ENCODE measurements at places on chromosomes 16 and 17.

DNA sequence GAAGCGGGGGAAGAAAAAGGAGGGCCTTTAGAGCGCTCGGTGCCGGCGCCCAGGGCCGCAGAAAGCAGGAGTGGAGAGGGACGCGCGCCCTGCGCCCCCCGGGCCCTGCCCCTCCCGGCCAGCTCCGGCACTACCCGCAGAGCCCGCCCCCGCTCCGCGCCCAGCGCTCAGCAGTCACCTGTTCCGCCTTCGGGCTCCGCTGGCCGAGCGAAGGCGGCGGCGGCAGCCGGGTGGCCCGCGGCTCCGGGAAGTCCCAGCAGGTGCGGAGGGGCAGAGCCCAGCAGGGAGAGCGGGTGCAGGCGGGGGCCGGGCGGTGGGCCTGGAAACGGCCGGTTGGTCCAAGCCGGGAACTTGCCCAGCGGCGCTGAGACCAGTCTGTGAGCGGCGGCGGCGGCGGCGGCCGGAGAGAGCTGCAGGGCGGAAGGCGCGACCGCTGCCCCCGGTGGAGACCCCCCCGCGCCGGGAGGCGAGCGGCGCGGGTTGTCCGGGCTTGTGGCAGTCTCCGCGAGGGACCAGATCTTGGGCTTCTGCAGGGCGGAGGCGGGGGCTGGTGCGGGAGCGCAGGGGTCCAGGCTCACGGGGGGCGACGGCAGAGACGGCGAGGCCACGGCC, 2.2 kb downstream of the IRX3 start:
- peak; percentile 57 for DNase-seq

DNA sequence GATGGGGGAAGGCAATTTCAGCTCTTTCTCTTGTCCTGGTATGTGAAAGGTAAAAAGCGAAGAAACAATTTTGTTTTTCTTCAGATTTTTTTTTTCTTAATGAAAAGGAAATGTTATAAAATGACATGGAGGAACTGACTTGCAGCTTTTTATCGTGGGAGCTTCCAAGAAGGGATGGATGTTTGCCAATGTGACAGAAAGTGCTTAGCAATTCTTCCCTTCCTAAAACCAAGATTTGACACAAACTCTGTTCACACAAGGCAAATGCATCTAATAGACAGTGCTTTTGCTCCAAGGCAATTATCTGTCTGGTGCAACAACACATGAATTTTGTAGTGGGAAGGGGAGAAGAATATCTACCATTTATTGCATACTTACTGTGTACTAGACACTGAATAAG, 988.5 kb downstream of the CDH11 start:
- DNase-seq, result no peak

- DNase-seq, result no peak
Observed at GRCh38 chr17:15388356-15389041, 47.1 kb upstream of the TEKT3 start.

DNA sequence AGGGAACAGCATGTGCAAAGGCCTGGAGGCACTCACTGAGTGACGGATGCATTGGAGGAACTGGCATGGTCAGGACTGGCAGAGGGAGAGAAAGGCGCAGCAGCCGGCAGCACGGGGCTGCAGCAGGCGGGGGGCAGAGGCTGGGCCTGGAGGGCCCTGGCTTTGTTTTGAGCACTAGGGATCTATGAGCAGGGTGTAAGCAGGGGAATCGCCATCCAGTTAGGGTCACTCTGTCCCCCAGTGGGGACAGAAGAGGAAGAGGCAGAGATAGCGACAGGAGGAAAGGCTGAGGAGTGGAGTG, 14.2 kb downstream of the HSD11B2 start:
- DNase-seq, result no peak

DNA sequence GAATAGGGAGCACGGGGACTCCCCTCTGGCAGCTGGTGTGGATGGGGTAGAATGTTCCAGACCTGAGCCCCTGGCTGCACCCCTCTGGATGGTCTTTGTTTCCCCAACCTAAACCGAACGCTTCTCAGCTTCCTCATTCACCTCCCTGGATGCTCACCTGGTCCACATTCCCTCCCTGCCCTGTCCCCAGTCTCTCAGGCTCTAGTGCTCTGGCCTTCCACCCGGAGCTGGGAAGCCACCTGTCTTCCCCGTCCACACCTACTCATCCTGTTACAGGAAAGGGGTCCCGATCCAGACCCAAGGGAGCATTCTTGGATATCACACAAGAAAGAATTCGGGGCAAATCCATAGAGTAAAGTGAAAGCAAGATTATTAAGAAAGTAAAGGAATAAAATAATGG, 73.5 kb downstream of the CYLD start:
- DNase-seq, result no peak

- DNase-seq, result no peak
Observed at GRCh38 chr16:73000020-73000906, 47.7 kb downstream of the ZFHX3 start.

GRCh38 chr17:41595585-41595984, 8.9 kb upstream of the KRT14 start:
- no peak for DNase-seq

DNA sequence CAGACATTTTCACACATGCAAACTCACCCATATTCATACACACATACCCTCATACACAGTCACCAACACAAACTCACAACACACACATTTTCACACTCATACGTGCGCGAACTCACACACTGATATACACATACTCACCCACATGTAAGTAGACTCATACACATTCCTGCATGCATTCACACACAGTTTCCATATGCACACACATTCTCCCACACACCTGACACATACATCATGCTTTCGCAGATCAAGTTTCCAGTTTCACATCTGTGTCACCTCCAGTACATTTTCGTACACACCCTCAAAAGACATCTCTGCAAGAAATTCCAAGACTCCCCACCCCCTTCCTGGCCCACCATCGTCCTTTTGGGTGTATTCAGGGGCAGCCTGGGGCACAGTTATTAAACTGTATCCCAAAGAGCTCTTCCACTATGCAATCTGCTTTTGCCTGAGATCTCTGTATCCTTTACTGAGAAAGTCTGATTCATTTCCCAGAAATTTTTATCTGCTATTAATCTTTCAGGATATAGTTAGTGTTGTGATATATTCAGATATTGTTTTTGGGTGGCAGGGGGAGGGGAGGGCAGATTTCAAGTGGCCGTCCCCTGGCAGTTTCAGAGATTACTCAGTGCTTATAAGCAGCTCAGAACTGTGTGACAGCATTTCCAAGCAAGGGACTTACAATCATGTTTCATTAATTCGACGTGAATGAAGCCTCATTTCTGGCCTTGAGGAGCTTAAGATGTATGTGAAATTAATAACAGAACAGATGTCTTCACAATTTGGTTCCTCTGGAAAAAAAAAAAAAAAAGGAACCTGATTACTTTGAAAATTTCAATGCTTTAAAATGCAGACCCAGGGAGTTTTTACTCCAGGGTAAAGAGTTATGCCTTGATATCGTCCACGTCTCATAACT, 35.3 kb upstream of the MMP2 start:
- DNase-seq, result peak; percentile 31

DNA sequence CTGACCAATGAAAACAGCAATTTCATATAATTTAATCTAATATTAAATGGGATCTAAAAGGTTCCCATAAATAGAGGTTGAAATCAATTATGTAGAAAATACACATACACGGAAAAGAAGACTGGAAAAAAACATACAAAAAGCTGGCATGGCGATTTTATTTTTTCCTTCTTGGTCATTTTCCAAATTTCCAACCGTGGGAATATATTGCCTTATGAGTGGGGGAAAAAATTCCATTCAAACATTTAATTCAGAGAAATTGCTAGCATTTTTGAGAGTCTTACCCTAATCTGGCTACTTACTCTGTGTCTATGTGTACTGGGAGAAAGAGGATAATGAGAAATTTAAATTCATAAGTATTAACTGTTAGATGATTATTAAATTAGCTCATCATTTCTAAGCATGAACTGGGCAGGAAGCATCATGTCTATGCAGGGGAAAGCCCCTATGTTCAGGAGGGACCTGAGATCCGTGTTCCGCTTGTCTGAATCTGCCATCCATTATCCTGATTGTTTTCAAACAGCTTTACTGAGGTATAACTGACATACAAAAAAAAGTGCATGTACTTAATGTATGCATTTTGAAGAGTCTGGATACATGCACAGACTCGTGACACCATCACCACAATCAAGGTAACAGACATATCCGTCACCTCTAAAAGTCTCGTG, 145.2 kb downstream of the XYLT1 start:
- no peak for DNase-seq

GRCh38 chr16:87003414-87003755, 313.8 kb downstream of the C16orf95 start:
- no peak for DNase-seq

- peak; percentile 47 for DNase-seq
Observed at GRCh38 chr16:21302898-21303528, 24.9 kb upstream of the CRYM start.

DNA sequence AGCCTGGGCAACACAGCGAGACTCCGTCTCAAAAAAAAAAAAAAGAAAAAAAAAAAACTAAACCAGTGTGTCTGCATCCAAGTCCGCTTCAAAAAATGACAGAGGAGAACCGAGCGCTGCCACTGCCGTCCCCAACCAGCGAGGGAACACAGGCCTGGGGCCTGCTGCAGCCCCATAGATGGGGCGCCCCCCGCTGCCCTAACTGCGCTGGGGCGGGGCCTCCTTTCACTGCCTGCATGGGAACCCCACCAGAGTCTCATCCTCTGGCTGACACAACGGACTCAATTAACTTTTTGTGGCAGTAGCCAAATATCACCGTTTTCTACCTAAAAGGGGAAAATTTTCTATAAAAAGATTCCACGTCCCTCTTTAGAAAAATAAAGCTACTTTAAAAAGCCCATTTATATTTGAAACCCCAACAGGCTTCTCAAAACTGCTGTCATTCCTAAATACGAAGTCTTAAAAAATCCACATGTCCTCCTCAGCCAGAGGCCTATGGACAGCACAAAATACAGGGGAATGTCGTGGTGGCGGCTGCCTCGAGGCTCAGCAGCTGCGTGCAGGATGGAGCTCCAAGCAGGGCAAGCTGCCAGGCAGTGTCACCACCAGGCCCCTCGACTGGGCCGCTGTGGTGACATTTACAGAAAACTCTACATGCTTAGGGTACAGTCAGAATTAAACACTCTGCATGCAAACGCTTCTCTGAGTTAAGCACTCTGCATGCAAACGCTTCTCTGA, 30.3 kb downstream of the KLHDC4 start:
- DNase-seq, result no peak

DNA sequence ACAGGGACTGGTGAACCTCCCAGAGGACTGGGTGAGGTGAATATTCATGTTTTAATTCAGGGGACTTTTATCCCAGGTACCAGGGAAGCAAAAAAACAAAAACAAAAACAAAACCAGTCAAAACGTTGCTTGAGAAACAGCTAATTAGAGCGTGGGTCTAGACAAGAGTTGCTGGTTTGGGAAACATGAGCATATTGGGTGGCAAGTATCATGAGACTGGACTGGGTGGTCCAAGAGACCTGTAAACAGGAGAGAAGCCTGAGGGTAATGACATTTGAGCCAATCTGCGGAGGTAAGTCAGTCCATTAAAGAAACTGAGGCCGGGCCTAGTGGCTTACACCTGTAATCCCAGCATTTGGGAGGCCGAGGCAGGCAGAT, 11.5 kb upstream of the BPTF start:
- DNase-seq, result no peak

DNA sequence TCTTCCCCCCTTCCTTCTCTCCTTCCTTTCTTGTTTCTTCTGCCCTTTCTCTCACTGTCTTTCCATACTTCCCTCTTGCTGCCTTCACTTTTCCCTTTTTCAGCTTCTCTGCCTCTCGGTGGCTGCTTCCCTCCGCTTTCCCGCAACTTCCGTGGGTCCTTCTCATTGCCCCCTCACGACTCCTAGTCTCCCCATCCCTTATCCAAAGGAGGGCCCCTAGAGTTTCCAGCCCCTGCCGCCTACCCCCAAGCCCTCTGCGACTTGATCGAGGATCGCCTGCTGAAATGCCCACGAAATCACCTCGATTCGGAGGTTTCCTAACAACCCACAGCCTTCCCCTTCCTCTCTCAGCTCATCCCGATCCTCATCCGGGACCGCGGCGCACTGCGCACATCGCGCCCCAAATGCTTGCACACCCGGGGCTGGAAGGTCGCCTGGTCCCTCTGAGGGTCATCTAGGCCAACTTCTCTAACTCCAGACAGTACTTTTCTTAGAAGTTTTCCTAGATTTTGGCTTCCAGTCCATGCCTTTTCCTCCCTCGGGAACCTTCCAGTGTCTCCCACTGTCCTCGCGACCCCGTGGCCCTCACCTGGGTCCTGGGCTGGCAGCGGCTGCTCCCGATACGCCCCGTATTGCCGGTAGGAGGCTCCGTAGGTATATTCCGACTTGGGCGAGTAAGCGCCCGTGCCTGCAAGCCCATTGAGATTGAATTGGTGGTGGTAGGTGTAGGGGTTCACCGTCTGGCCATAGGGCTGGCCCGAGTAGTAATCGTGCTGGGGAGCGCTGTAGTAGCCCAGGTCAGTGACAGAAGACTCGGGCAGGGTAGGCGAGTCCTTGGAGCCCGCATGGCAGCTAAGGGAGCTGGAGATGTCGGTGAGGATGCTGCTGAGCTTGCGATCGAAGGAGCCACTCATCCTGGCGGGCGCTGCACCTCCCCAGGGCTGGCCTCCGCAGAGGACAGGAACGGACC, 654 bp downstream of the DLX3 start:
- no peak for DNase-seq

DNA sequence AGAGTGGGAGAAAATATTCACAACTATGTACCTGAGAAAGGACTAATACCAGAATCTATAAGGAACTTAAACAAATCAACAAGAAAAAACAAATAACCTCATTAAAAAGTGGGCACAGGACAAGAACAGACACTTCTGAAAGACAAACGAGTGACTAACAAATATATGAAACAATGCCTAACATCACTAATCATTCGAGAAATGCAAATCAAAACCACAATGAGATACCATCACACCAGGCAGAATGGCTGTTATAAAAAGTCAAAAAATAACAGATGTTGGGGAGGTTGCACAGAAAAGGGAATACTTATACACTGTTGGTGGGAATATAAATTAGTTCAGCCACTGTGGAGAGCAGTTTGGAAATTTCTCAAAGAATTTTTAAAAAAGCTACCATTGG, 83.5 kb upstream of the WSCD1 start:
- DNase-seq, result no peak

GRCh38 chr17:66540131-66540781, 237.8 kb downstream of the PRKCA start:
- no peak for DNase-seq

DNA sequence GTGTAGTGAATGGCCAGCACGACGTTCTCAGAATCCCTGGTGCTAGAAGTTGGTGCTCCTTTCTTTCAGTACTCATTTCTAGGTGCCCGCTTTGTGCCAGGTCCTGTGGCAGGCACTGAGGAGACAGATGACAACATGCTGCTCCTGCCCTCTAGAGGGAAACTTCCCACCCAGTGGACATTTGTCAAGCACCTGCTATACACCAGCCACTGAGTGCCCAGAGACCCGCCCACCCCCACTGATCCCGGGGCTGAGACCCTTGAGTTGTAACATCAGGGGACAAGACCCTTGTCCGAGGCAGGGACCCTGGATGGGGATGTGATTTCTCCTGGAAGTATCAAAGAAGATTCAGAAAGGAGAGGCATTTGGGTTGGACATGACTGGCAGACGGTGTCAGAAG, 25.1 kb downstream of the UNC13D start:
- no peak for DNase-seq

Measured in GM13977 (cell line).